CD4-positive, alpha-beta T cell treated with Interleukin-6 at 100 ng/mL for 8 hours (primary cell): ENCODE measurements at places on chromosomes 1 and 21.
A peak's percentile ranks its signal among the peaks of the same experiment; 100 is the strongest.

- DNase-seq, result no peak
Observed at GRCh38 chr1:34166191-34166624, 1.2 kb upstream of the CSMD2 start.

DNA sequence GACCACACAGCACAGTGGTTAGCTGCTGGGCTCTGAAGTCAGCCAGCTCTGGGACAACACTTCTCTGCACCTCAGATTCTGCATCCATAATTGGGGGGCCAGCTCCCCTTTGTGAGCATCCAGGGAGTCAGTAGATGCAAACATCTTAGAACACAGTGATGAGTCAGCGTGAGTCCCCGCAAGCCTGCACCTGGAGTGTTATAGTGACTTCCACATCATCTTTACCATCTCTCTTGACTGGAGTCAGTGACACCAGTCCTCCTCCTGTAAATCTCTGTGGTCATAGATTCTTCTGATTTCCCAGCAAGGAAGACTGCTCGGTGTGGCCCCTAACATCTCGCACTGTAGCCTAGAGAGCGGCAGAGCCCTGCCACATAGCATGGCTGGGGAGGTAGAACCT lies 13.9 kb upstream of the EDN2 start:
- no peak for DNase-seq

GRCh38 chr1:29912425-29912824 lies 676.1 kb downstream of the PTPRU start:
- DNase-seq, result no peak

DNA sequence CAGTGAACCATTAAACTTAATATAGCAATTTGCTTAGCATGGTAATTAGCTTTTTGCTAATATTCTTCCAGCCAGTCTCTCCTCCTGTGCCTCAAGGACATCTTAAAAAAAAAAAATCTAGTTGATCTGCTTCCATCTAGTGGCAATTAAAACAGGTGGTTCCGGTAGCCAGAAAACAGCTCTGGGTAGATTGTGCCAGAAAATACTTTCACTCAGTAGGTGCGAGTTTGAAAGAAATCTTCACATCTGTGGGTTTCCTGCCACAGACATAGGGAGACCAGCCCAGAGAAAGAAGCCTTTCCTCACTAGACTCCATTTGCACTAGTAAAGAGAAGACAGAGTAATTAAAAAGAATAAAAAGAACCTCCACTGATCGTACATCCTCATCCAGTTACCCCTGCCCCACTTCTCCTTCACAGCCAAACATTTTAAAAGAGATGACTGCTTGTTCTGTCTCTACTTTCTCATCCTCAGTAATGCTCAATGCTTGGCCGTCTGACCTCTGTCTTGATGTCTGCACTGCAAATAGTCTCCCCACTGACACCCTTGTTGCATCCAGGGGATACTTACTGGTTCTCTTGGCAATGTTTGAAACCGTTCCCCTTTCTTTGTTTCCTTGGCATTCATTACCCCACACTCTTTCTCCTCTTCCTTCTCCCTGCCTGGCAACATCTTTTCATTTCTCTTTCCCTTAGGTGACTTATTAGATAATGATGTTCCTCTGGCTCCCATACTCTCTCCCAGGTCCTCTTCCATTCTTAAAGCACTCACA lies 16.9 kb downstream of the SELL start:
- peak; percentile 82 for DNase-seq

DNA sequence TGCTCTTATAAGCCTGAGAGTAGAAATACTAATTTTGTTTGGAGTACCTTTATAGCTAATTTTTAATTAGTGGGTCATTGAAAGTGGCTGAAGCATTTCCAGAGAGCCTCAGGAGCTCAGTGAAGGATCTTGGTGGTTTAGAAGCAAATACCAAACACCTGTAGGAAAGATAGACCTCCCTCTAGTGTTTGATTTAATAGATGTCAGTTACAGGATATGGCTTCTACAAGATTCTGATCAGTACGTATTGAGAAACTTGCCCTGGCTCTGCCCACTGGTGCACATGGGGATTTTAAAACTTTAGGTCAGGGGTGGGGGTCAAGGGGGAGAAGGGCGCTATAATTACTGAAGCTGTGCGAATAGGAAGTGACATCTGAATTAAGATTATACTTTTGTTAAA lies 122.2 kb downstream of the POU2F1 start:
- no peak for DNase-seq

GRCh38 chr1:14517841-14518180 lies 80.7 kb upstream of the KAZN start:
- no peak for DNase-seq

GRCh38 chr1:70360321-70360720 lies 5.8 kb upstream of the ANKRD13C start:
- DNase-seq, result no peak

GRCh38 chr1:37032660-37033354 lies 1.5 kb downstream of the GRIK3 start:
- no peak for DNase-seq

- no peak for DNase-seq
Observed at GRCh38 chr1:231032963-231033362, 7.1 kb downstream of the FAM89A start.

DNA sequence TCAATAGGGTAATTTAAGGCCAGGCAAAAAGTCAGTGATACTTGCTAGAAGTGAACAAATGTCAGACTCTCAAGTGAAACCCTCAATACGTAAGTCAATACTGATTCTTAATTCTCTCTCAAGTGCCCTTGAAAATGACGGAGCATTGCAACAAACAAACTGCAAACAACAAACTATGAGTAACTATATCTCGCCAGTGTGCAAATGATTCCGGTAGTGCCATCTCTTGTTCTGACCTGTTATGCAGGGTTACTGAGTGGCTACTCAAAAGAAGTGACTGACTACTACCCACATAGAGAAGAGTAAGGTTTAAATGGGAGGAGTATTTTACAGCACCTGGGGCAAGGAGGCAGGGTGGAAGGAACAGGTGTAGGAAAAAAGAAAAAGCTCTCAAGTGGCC lies 1.6 kb downstream of the SLC19A2 start:
- DNase-seq, result no peak

DNA sequence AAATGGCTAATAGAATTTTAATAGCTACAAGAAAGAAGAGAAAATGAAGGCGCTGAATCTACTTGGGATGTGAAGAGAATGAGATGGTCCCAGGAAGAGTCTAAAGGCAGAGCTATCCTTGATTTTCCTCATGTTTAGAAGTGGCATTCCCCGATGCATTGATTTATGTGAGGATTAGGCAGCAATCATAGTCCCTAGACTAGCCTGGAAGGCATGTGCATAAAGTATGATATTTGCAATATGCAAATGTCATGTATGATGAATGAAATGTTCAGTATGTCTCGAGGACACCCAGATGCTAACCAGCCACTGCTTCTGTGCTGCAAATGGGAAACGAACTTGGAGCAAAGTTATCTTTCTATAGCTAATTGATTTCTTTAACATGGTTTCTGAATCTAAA lies 641.5 kb upstream of the PLXNA2 start:
- no peak for DNase-seq

- no peak for DNase-seq
Observed at GRCh38 chr1:224583774-224584173, 32.3 kb upstream of the CNIH3 start.

DNA sequence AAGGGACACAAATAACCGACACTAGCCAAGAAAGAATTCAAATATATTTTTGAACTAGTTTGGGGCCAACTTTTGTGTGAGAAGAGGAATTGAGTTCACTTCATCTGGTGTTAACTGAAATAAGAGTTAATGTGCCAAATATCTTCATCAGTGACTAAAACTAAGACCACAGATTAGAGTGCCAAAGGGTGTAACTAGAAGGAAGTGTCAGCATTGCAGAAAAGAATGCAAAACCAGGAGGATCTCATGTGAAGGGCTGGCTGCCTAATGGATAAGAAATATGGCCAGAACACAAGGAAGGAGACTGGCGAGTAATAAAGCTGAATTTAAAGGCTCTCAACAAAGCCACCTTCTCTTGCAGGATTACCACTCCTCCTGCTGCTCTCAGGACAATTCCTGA lies 61.8 kb upstream of the LRRC8D start:
- no peak for DNase-seq

DNA sequence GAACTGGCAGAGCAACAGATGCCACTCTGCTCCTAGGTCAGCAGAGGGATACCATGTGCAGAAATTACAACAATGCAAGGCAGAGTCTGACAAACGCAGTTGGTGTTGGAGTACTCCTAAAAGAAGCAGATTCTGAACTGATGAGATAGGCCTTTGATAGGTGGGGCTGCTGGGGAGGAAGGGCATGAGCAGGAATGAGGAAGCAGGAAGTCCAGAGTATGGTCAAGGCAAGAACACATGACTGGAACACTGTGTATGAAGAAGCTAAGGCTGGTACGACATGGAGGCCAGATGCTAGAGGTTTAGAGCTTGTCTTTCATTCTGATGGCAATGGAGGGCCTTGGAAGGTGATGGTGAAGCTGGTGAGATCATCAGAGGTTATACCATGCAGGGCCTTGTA lies 11.5 kb upstream of the THRAP3 start:
- no peak for DNase-seq

GRCh38 chr1:30888391-30888790 lies 20.2 kb downstream of the SDC3 start:
- DNase-seq, result no peak

DNA sequence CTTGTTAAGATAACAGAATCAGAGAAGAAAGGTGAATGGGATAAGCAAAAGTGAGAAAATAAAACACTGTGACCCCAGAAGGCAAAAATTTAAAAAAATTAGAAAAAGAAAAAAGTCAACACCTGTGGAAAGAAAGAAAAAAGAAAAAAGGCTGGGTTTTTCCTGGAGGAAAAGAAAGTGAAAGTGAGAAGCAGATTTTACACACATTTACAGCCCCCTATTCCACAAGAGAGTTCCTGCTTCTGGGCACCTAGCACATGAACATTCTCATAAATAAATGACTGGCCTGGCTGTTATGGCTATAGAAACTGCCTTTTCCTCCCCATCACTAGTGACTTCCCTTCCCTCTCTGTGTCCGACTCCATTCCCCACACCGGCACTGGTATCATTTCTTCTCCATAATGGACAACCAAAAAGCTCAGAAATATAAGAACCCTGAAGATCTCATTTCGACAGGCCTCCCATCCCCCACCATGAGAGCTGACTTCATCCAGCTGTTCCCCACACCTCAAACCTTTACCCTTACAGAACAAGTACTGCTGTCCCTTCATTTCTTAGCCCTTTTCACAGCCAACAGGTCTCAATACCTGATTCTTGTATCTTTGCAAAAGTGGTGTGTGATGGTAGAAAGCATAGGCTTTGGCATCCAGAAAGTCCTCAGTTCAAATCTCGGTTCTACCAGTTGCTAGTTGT lies 12.6 kb downstream of the MTF1 start:
- no peak for DNase-seq

- no peak for DNase-seq
Observed at GRCh38 chr1:41101950-41102607, 80.6 kb upstream of the SLFNL1 start.

DNA sequence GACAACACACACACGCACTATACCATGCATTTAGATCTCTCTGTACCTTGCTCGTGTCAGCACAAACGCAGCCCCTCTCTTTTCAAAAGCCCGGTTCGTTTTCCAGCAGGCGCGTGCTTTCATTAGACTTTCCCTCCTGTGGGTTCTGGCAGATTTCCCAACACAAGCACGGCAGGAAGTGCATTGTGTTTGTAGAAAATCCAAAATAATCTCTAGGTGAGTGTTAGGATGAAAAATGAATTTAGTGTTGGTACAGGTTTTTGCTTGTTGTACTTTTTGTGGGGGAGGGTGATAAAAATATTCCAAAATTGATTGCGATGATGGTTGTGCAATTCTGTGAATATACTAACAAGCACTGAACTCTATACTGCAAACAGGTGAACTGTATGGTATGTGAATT lies 54.1 kb upstream of the POFUT2 start:
- DNase-seq, result no peak

DNA sequence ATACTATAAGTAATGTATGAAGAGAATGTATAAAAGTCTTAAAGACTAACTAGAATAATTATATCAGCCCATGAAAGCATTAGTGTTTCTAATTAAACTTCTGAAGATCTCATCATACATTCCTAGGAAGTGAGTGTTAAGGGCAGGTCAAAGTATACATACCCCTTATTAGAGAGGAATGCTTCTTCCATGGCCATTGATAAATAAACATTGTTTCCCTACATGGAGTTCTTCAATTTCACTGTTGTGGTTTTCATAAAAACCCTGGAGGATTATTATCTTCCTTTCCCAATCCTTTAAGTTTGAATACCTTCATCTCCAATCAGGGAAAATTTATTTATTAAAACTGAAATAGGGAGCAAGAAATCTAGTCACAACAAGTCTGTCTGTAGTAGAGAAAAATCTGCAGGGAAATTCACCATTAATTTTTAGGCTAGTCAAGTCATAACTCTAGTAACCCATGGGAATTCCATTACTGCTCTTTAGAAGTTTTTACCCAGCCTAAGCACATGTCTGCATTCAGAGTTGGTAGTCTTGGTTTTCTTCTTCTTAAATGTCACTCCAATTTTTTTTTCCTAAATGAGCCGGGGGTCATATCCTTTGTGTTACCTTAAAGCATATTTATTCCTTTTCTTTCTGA lies 147.0 kb downstream of the TNFSF18 start:
- no peak for DNase-seq

DNA sequence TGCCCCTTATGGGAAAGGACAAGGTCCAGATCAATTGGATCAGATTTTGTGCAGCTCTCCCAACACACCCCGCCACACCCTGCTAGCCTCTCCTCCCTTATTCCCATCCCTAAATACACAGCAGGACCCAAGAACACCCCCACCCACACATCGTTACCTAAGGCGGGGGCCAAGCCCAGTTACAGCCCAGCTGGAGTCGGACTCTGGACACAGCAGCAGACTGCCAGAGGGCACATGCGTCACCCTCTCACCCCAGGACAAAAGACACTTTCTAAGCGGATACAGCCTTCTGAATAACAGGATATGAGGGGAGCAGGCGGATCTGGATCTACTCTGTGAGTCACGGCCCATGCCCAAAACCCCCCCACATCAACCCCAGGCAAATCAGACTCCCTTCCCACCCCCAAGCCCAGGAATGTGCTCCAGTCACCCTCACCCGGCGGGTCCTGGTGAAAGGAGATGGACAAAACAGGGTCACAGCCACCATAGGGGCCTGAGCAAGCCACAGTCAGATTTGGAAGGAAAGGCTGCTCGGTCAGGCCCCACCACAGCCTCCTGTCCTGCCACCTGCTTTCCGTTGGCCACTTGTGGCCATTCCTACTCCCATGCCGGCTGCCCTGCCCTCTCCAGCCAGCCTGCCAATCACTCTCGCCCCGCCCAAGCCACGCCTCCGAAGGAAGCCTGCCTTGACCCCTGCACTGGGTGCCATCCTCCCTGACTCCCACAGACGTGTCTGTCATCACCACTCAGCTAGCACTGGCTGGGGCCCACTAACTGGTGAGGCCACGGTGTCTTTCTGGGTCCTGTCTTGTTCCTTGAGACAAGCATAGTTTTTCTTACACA lies 4.0 kb downstream of the S100A16 start:
- no peak for DNase-seq

- DNase-seq, result peak; percentile 40
Observed at GRCh38 chr1:225962440-225962975, 21.5 kb upstream of the LEFTY2 start.
